ENCODE measurements at places on chromosomes 3 and 15.

DNA sequence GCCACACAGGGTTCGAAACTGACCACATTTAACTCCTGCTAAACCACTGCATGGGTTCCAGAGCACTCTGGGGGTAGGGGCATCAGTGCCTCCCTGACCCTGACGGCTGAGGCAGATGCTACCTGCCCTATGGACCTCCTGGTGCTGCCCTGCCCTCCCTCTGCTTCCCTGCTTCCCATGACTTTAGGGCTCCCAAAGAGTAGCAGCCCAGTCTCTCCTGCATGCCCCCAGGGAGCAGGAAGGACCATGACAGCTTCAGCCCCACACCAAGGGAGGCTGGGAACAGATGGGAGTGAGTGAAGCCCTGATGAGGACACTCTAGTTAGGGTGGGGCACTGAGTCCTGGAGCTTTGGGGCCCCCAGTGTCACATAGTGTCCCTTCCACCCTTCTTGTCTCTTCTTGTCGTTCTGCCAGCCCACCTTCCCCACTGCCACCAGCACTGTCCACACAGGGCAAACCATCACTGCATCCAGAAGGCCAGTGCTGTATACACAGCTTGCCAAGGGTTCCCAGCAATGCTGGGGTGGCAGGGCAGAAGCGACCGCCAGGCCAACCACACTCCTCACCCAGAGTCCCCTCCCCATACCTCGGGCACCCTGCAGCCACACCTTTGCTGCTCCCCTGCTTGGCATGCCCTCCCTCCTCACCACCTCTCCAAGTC, 31.0 kb downstream of the SRPRB start:
- no peak for DNase-seq

GRCh38 chr3:182717216-182717615, 76.1 kb upstream of the ATP11B start:
- DNase-seq, result no peak

DNA sequence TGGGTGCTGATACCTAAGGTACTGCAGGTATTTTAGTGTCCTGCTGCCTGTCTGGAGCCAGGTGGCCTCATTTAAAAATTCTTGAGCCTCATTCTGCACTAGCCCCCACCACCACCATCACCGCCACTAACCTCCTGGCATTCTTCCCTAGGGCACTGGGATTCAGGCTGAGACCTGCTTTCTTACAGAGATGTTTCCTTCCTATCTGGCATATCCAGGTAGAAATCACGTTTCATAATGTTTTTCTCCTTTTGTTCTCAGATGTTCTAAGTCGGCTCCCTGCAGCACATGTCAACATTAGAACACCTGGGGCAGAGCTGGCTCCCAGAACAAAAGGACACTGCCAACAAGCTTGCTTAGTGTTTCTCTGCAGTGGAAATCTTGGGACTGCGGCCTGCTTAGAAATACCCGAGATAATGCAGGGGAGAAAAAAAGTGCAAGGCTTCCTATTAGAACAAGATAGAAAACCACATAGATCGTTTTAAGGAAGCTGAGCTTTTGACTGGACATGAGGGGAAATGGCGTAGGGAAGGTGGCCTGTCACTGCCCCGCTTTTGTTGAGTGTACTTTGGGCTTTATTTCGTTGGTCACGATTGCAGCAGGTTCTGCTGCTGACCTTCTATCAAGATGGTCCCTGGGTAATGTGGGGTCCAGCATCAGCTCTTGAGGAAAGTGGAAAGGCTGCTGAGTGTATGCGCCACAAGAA, 59.6 kb upstream of the PPARG start:
- DNase-seq, result no peak

- no peak for DNase-seq
Observed at GRCh38 chr15:90212221-90213098, 11.3 kb downstream of the SEMA4B start.

GRCh38 chr3:14393440-14394106, 8.8 kb upstream of the SLC6A6 start:
- no peak for DNase-seq

- no peak for DNase-seq
Observed at GRCh38 chr3:79257791-79258190, 510.0 kb downstream of the ROBO1 start.

DNA sequence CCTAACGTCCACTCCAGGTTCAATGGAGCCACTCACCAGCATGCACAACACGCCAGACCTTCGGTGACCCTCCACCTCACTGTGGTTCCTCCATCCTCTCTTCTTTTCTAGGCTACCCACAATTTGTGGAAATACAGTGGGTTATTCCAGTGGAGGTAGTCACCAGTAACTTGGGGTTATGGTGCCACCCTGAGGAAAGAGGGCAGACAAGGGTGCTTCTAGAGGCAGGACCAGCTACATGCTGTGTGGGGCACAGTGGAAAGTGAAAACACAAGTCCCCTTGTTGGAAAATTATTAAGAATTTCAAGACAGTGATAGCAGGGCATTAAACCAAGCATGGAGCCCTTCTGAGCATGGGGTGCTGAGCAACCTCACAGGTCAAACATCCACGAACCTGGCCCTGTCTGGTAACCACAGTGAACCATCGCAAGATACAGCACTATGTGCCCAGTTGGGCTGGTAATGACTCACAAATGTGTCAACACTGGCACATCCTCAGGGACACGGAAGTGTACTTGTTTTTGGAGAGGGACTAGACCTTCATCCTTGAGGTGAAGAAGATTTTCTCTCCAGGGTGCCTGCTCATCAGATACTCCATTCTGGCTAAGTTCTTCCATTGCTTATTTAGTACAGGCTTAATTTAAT, 166.7 kb downstream of the STT3B start:
- DNase-seq, result no peak

- DNase-seq, result no peak
Observed at GRCh38 chr3:194607592-194608389, 25.4 kb downstream of the TMEM44 start.

- DNase-seq, result no peak
Observed at GRCh38 chr3:23682646-23683045, 123.1 kb upstream of the UBE2E1 start.

- no peak for DNase-seq
Observed at GRCh38 chr3:194540274-194540905, 53.6 kb upstream of the ATP13A3 start.

DNA sequence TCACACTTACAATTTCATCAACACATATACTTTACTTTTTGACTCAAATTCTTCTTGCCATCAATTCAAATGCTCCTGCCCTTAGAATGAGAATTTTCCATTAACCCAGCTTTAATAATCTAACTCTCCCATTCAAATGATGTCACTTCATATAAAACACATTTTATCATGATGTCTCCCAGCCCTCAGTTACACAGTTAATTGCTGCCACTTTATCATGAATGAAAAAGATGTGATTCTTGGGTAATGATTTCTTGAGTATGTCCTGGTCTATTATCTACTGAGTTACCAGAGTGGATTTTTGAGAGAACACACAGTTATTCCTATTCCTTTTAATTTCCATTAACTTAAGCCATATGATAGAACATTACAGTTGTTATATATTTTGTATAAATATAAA, 7.6 kb downstream of the AGTR1 start:
- no peak for DNase-seq

DNA sequence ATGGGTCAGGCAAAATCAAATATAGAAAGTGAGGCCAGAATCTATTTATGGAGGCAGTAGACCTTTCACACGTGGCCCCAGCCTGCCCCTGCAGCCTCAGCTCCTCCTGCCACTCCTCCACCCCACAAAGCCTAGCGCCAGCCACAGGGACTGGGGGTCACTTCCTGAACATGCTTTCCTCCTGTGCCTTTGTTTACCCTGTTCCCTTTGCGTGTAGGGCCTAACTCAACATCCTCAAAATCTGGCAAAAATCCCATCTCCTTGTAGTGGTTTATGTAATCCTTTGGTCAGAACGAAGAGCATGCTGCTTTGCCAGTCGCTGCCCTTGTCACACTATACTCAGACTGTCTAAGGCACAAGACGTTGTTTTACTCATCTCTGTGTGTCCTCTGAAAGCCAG, 39.6 kb downstream of the KBTBD12 start:
- no peak for DNase-seq

DNA sequence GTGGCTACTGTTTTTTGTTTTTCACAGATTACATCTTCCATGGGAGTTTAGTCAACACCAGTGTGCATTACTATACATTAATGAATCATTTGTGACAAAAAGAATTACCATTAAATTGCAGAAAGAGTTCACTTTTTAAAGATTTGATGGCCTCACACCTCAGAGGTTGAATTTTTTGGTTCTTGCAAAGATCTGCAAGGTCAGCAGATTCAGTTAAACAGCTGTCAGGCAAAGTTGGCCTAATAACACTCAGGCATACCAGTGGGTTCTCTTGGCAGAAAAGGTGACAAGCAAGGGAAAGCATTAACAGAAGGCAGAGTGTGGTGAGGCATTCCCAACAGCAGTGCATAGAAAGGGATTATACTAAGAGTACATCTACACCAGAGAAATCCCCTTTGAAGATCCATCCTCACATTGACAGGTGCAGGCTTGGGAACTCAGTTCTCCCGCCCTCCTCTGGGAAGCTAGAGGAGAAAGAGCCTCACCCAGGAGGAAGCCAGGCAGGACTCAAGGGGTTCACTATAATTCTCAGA, 24.3 kb upstream of the PTX3 start:
- DNase-seq, result no peak

GRCh38 chr3:155908086-155908485, 37.6 kb downstream of the GMPS start:
- DNase-seq, result no peak

GRCh38 chr3:4985330-4986174, 6.3 kb downstream of the BHLHE40 start:
- no peak for DNase-seq

GRCh38 chr3:136380530-136380929, 130.4 kb downstream of the PCCB start:
- DNase-seq, result no peak

- DNase-seq, result no peak
Observed at GRCh38 chr3:188104050-188104449, 49.9 kb upstream of the LPP start.

DNA sequence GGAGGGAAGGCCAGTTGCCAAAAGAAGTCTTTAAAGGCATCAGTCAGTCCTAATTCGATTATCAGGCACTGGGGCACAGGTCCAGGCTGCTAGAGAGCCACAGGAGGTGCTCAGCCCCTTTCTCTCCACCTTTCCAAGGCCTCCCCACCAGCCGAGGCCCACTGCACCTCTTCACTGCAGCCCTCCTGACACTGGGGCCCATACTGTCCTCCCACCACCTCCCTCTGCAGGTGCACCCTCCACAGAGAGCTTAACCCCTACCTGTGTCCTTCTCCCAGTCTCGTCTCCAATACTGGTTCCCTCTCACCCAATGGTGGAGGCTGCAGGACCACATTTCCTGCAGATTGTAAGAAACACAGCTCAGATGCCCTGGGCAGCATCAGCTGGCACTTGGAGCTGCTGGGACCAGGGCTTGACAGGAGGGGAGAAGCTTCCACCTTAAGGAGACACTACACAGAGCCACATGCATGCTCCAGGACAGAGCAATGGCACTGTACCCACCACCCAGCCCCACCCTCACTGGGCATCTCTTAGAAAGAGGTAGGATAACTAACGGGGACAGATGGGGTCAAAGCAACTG, 81.6 kb upstream of the PRR20G start:
- no peak for DNase-seq

DNA sequence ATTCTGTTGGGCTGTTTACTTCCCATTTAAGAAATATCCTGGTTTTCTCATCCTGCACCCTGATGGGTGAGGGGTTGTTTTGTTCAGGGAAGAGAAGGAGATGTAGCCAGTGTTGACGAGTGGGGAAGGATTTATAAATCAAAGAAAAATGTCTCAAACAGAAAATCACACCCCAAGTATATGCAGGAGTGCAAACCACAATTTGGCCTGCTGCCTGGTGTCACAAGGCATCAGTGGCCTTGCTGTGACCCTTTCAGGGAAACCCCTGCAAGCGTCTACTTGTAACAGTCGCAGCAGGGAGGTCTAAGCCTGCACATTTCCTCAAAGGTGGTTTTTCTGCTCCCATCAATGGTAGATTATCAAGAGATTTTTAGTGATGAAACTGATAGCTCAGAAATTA, 132.6 kb upstream of the LRRN1 start:
- DNase-seq, result peak; percentile 23

GRCh38 chr15:92101708-92102394, 248.3 kb downstream of the SLCO3A1 start:
- DNase-seq, result no peak

- no peak for DNase-seq
Observed at GRCh38 chr3:95627293-95627692, 1187.1 kb upstream of the EPHA6 start.

GRCh38 chr15:33188641-33189257, 5.8 kb downstream of the FMN1 start:
- DNase-seq, result no peak

- DNase-seq, result no peak
Observed at GRCh38 chr15:100934166-100934565, 15.0 kb downstream of the LRRK1 start.

DNA sequence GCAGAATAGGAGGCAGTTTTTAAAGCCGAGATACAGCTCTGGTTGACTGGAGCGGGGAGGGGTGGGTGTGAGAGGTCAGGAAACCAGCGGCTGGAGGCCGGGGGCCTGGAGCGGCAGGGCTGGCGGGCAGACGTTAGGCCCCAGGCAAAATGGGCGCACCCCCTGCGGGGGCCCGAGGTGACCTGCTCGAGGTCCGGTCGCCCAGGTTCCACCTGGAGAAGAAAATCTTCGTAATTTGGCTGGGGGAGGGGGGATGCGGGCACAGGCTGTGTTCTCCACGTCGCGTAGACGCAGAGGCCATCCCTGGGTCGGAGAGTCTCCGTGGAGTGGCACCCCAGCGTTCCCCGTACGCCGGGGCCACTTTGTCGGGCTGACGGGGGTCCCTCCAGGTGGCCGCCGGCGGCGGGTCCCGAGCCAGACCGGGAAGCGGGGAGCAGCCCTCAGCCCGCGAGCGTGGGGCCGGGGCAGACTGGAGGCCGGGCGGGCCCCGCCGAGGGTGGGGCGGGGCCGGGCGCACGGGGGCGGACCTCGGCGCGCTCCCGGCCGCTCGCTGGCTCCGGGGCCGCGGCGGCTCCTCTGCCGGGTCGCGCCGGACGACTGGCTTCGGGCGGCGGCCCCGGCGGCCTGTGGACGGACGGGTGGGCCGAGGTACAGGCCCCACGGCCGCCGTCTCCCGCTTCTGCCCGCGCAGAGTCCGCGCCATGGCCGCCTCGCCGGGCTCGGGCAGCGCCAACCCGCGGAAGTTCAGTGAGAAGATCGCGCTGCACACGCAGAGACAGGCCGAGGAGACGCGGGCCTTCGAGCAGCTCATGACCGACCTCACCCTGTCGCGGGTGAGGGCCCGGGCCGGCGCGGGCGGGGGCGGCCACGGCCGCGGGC, at the start of gene CRTC3:
CRTC3 (plus strand) TSS at position 553 of the 879 bp plus-strand sequence; CDS start at position 702, 149 bp downstream.
- peak; percentile 87 for DNase-seq
